ENCODE measurements at places on chromosomes 11 and 22. TPM values are rescaled to one million over a fixed set of nuclear protein-coding genes. Genes with fewer than 3 reads are reported as not detected.

DNA sequence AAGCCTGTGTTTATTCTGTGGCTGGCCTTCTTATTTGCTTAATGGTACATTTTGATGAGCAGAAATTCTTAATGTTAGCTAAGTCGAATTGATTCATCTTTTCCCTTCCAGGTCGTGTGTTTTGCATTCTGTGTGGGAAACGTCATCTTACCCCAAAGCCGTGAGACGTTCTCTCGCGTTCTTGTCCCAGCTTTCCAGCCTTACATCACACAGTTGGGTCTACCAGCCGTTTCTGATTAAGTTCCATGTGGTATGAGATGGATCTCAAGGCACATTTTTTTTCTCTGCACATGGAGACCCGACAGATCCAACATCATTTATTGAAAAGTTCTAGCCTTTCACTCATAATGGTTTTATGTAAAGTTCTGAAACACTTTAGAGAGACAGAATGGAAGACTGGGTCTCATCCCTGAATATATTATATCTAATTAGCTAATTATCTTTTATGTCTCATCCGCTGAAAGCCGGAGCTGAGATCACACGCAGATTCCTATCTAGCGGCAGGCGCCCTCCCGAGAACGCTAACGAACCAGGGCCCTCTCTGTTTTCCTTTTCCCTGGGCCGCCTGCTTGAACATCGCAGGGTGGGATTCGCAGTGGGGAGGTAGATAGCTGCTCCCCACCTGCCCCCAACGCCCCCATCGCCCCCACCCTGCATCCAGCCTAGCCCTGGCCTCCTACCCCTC, 1162.2 kb downstream of the BRD1 start:
- no peak overlapping the region for H3K27ac ChIP-seq
- H3K4me1 ChIP-seq: no peaks in the 10 kb centered on the region
- DNase-seq: no peak
- H3K4me3 ChIP-seq: no peak overlapping the region

GRCh38 chr11:1326435-1327063, 17.1 kb upstream of the TOLLIP start:
- H3K4me3 ChIP-seq: no peak overlapping the region
- DNase-seq: no peak
- no peak overlapping the region for H3K27ac ChIP-seq
- no peaks in the 10 kb centered on the region for H3K4me1 ChIP-seq
- H3K27me3 ChIP-seq: no peaks in the 10 kb centered on the region
- no peaks in the 10 kb centered on the region for H3K36me3 ChIP-seq

- H3K4me1 ChIP-seq: peaks cover 53% of the 10 kb centered on the region
- no peaks in the 10 kb centered on the region for H3K36me3 ChIP-seq
- H3K27me3 ChIP-seq: no peaks in the 10 kb centered on the region
- H3K27ac ChIP-seq: no peak overlapping the region
Observed at GRCh38 chr11:94150056-94150455, 21.4 kb downstream of the PANX1 start.

DNA sequence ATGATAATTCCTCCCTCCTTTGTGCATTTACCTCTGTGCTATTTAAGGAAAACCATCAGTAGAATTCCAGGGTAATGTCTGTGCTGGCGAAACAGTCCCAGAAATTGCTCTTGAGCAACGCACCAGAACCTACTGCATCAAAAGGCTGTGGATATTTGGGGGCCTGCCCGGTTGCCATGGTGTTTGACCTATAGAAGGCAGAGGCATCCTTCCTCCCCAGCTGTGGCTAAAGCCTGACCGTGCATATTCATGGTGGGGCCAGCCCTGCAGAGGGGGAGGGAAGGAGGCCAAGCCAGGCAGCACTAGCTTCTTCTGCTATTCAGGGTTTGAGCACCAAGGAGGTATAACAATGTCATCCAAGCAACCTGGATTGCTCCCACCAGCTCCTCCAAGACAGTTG, 215.0 kb upstream of the E2F8 start:
- no peaks in the 10 kb centered on the region for H3K36me3 ChIP-seq
- H3K4me3 ChIP-seq: no peak overlapping the region
- H3K27me3 ChIP-seq: no peaks in the 10 kb centered on the region
- DNase-seq: no peak
- H3K4me1 ChIP-seq: peaks cover 19% of the 10 kb centered on the region
- no peak overlapping the region for H3K27ac ChIP-seq

DNA sequence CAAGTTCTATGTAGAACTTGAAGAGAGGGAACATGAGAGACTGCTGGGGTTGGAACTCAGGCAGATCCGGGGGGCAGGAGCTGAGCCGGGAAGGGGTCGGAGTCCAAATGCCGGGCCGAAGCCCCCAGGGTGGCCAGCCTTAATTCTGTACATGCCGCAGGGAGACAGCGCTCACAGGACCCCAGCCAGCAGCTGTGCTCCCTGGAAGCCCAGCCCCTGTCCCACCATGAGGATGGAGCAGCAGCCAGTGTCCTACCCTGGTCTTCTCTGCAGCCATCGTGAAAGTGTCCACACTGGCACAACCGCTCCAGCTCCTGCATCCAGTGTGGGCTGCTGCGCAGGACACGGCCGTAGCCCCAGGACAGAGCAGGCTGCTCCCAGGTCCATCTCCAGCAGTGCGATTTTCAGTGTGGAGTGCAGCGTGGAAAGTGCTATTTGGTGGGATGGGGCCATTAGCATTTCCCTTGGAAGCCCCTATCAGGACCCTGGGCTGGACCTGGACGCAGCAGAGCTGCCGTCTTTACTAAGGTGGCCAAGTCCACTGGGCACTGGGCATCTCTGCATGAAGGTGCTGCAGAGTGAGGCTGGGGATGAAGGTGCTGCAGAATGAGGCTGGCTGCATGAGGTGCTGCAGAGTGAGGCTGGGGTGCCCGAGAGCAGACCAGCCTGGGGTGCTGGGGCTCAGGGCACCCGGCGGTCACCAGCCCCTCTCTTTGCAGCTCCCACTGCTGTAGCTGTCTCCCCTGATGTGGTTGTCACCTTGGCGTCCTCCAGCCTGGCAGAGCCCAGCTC, 737.4 kb downstream of the BRD1 start:
- no peak overlapping the region for H3K27ac ChIP-seq
- no peak for DNase-seq
- no peak overlapping the region for H3K4me3 ChIP-seq

CNIH2 gene
- 5.5 TPM for total RNA-seq

GRCh38 chr22:23751441-23751996, 607 bp upstream of the ZNF70 start:
- H3K27me3 ChIP-seq: no peaks in the 10 kb centered on the region
- peaks cover 13% of the 10 kb centered on the region for H3K4me1 ChIP-seq
- DNase-seq: no peak
- H3K27ac ChIP-seq: peak overlapping the region; percentile 83
- peak overlapping the region; percentile 97 for H3K4me3 ChIP-seq
- H3K36me3 ChIP-seq: no peaks in the 10 kb centered on the region

DNA sequence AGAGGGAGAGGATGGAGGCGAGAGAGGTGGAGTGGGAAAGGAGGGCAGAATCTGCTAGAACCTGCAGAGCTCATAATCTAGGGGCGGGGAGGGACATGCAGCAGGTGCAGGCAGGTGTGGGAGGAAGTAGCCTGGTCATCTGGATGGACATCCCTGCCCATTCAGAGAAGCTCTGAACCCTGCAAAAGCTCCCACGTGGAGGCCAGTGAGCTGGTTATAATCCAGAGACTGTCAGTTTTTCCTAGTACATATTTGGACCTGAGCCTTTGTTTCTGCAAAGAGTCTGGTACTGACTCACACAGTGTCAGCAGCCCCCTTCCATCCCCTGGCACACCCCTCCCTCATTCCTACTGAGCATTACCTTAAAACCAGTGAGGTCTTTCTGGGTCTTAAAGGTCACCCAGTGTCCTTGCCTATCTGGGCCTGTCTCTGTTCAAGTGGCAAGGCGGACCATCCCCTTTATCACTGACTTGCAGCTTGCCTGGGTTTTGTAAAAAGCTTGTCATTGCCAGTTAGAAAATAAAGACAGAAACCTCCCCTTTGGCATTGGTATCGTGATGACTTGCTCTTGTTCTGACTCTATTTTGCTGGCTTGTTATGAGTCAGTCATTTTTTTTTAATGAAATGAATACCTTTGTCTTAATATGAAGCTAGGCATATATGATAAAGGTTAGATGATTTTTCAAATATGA, 26.1 kb downstream of the PTPRJ start:
- peak; percentile 69 for DNase-seq
- H3K27me3 ChIP-seq: no peaks in the 10 kb centered on the region
- no peak overlapping the region for H3K4me3 ChIP-seq
- H3K27ac ChIP-seq: peak overlapping the region; percentile 88

MFRP gene
- not detected for total RNA-seq

C11orf24 gene
- total RNA-seq: 27.2 TPM

SAA2 gene
- not detected for total RNA-seq

BLID gene
- 2.0 TPM for total RNA-seq

LGR4 gene
- total RNA-seq: 33.4 TPM

DNA sequence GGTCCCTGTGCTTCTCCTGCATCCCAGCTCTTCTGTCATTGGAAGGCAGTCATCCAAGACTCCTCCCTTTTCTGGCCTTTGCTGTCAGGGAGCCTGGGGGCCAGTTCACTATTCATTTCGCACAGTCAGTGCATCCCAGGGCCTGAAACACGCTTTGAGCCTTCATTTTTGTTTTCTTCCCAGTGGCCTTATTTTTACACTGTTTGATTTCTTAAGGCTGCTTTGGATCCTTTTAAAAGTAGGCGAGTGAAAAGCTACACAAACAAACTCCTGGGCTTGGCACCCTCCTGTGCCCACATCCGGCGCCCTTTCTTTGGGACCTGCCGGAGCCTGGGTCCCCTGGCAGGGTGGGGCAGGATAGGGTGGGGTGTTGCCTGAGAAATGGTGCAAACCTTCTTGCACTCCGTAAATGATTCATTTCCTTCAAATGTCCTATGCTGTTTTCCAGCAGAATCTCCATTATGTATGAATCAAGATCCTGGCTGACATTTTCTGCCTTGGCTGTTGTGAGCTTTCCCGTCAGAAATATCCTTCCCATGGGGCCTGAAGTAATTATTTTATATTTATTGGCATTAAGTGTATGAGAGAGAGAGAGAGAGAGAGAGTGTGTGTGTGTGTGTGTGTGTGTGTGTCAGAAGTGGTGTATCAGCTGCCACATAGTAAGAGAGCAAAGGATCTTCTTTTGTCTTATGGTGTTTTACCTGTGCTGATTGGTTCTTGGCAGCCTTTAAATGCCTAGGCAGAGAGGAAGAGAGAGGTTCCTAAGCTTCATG, 45.6 kb downstream of the BCR start:
- DNase-seq: peak; percentile 73
- H3K36me3 ChIP-seq: no peaks in the 10 kb centered on the region
- H3K27ac ChIP-seq: peak overlapping the region; percentile 86
- H3K4me3 ChIP-seq: peak overlapping the region; percentile 39
- no peaks in the 10 kb centered on the region for H3K27me3 ChIP-seq

FAM111A gene
- total RNA-seq: 57.8 TPM

DGCR6 gene
- total RNA-seq: 1.4 TPM

Data from PC-9 (cell line).